Amniotic stem cell (primary cell): ENCODE measurements at places on chromosomes 13 and 19.

DNA sequence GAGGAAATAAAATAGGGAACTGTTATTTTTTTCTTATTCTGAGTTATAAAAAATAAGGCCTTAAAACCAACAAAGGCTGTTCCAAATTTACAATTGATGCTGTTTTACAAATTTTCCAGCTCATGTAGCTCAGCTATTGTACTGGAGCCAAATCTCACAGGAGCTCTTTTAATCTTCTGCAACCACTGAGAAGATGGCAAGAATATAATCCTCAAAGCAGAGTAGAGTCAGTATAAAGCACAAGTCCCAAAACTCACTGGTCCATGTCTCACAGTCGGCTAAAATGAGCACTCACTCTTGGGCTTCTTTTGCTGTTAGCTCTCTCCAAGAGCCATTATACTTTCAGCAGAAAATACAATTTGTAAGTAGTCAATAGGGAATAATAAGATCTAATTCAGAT, 1074.4 kb upstream of the PRR20A start:
- no peak for DNase-seq

DNA sequence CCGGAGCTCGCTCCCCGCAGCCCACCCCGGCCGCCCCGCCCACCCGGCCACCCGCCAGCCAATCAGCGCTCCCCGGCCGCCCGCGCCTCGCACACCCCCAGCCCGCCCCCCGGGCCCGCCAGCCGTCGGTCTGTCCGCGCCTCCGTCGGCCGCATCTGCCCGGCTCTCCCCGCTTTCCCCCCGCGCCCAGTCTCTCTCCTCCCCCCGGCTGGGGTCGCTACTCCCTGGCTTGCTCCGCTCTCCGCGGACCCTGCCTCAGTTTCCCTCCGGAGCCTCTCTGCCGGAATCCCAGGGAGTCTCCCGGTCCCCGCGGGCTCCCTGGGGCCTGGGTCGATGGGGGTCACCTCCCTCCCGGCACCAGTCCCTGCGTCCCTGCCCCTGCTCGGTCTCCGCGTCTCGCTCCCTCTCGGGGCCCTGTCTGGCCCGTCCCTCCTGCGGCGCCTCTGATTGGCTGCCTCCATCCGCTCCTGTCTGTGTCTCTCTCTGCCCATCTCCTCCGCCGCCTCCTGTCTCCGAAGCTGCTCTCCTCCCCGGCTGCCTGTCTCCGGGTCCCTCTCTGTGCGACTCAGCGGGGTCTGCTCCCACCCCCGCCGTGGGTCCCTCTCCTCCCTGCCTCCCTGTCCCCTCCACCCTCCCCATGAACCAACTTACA, 484 bp downstream of the IL11 start:
- DNase-seq, result peak; percentile 57

- no peak for DNase-seq
Measured at GRCh38 chr19:50908336-50908735, 2.9 kb downstream of the KLK4 start.

DNA sequence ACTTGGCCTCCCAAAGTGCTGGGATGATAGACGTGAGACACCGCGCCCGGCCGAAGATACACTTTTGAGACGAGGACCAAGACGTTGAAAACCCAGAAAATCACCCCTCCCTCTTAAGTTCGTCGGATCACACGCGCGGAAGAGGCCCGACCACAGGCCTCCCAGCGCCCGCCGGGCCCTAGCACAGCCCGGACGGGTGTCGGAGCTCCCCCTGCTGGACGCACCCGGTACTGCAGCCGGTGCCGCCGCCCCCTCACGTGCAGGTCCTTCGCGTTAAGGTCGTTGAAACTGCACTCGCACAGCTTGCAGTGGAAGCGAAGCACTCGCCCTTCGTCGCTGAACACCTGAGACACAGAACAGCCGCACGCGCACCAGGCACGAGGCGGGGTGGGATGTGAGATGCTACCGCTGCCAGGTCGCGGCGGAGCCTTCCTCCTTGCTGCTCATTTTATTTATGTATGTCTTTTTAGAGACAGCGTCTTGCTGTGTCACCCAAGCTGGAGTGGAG, 35.7 kb upstream of the MATK start:
- DNase-seq, result no peak

DNA sequence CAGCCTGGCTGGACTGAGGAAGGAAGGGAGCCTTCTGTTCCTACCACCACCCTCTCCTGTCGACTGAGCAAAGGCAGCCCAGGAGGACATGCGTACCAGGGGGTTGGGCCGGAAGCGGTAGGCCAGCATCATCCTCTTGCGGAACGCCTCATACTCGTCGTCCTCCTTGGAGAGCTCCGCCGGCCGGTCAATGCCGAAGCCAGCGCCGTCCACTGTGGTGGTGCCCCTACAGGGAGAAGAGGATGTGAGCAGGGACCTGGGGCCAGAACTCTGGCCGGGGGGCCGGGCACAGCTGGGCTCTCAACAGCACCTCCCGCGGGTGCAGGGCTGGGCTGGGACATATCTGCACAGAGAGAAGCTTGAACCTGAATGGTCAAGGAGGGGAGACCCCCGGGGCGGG, 3.8 kb upstream of the TM6SF2 start:
- no peak for DNase-seq

DNA sequence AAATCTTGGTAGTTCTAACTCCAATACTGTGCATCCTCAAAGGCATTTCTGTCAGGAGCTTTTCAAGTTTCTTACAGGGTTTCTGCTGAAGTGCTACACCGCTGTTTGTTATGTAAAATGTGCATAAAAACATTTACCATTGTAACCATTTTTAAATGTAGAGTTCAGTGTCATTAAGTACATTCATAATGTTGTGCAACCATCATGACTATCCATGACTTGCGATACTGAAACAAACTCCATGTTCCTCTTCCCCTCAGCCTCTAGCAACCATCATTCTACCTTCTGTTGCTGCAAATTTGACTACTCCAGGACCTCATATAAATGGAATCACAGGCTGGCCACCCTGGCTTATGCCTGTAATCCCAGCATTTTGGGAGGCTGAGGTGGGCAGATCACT, 14.4 kb upstream of the SLC25A42 start:
- DNase-seq, result no peak

DNA sequence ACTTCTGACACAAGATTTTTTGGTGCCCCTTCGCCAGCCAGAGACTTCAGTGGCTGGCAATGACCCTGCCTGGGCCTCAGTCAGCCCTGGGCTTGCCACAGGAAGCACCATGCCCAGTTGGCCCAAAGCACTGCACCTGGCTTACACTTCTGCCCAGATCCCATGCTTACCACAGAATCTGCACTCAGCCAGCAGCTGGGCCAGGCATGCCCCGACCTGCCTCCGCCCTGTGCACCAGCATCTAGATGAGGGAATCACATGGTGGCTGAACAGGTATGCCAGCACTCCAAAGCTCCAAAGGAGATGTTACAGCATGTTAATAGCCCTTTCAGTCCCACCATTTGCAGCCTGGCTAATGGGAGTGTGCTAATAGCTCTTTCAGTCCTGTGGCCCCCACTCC, 690.9 kb downstream of the SLITRK6 start:
- DNase-seq, result no peak

DNA sequence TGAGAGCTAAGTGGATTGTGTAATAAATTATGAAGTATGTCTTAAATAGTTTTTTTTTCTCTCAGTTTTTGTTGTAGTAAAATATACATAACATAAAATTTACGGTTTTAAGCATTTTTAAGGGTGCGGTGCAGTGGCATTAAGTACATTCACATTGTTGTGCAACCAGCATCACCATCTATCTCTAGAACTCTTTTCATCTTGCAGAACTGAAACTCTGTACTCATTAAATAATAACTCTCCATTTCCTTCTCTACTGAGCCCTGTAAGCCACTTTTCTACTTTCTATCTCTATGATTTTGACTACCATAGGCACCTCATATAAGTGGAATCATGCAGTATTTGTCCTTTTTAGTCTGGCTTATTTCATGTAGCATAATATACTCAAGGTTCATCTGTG, 87.1 kb downstream of the GJA3 start:
- DNase-seq, result no peak

GRCh38 chr19:51542699-51543098, 11.2 kb upstream of the SIGLEC6 start:
- no peak for DNase-seq

DNA sequence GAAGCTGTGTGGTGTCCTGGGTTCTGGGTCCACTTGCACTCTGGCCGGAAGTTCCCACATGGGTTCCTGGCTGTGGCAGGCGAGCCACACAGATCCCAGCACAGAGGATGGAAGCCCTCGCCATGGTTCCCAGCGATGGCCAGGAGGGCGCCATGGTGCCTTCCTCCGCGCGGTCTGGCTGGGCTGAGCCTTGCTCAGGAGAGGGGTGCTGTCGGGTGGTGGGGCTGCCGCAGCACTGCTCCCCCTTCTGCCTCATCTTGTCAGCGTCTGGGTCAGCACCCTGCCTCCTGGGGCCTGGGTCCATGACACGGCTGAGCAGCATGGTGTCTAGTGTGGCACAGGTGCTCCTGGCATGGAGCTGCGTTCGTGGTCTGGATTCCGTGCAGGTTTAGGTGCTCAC, 33.5 kb downstream of the DOT1L start:
- DNase-seq, result no peak

GRCh38 chr13:111667757-111668156, 347.3 kb downstream of the TEX29 start:
- DNase-seq, result no peak

DNA sequence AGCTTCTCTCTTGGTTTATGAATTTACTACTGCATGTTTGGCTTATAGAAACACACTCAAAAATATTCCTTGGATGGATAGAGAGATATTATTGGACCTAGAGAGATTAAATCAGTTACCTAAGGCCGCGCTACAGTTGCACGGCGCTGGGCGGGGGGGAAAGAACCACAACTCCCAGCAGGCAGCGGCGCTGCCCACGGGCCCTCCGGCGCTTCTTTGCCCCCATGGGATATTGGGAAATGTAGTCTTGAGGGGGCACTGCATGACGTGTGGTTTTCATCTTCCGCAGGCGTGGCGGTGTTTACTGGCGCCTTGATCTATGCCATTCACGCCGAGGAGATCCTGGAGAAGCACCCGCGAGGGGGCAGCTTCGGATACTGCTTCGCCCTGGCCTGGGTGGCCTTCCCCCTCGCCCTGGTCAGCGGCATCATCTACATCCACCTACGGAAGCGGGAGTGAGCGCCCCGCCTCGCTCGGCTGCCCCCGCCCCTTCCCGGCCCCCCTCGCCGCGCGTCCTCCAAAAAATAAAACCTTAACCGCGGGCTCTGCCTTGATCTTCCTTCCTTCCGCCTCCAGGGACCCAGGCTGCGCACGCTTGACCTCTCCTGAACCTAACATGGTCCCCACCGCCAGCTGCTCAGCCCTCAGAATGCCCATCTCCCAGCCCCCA, 4.8 kb downstream of the EMP3 start:
- no peak for DNase-seq

DNA sequence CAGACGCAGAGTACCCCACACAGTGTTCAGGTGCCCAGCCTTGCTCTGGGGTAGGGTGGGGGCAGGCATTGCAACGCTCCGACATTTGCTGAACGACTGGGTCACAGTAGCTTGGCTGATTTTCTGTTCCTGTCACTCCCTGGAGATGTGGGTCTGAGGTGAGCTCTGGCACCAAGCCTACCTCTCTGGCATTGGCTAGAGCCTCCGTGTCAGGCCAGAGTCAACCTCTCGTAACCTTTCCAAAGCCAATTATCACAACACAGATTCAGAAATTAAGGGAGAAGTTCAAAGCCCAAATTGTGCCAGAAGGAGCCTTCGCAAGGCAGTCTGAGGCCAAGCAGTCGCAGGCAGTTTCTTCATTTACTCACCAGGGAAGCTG, 117.2 kb downstream of the IRS2 start:
- no peak for DNase-seq

GRCh38 chr19:3125900-3126524, 9.8 kb upstream of the GNA15 start:
- no peak for DNase-seq

- DNase-seq, result no peak
Measured at GRCh38 chr13:48637601-48638000, 16.1 kb upstream of the CYSLTR2 start.

- no peak for DNase-seq
Measured at GRCh38 chr19:40339018-40339728, 9.0 kb downstream of the C19orf47 start.

DNA sequence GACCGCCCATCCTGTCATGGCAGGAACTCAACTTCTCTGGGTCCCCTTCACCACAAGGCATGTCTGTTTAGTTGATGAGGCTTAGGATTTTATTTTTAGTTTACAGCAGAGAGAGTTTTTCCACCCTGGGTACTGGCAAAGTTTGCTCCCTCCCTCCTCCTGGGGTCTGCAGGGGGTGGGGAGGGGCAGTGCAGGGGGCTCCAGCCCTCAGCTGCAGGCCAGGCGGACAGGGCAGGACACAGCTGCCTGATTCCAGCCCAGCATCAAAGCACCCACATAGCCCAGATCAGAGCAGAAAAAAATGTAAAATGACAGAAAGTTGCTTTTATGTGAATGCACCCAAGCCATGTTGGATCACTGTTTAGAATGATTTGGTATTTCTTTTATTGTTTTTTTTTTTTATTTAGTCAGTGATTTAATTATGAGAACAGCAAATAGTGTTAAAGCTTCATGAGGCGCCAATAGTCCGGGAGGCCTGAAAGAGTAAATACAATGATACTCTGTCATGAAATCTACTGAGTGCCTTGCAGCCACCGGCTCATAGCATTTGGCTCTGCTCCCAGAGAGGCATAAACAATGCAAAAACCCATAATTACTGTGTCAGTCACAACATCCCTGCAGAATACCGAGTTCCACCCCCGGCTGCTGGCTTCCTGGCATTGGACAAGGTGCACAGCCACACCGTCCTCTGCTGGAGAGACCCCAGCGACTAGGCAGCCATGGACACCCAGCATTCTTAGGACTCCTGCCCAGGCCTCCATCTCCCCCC, 923.5 kb downstream of the UQCRFS1 start:
- DNase-seq, result no peak

DNA sequence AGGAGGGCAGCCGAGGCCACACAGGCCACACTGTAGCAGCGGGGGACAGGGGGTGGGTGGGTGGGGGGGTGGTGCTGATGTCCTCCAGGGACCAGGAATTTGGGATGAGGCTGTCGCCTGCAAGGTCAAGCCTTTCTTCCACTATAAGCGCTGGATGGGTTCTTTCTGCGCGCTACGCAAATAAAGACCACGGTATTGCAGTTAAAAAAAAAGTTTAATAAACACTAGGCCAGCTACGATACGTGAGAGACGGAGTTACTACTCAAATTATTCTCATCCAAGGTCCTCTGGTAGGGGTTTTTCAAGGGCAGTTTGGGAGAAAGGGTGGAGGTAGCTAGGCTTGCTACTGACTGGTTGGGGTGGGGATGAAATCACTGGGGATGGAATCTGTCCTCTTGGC, 508 bp upstream of the ZNF44 start:
- DNase-seq, result no peak
